ENCODE measurements at places on chromosomes 5 and 9.

DNA sequence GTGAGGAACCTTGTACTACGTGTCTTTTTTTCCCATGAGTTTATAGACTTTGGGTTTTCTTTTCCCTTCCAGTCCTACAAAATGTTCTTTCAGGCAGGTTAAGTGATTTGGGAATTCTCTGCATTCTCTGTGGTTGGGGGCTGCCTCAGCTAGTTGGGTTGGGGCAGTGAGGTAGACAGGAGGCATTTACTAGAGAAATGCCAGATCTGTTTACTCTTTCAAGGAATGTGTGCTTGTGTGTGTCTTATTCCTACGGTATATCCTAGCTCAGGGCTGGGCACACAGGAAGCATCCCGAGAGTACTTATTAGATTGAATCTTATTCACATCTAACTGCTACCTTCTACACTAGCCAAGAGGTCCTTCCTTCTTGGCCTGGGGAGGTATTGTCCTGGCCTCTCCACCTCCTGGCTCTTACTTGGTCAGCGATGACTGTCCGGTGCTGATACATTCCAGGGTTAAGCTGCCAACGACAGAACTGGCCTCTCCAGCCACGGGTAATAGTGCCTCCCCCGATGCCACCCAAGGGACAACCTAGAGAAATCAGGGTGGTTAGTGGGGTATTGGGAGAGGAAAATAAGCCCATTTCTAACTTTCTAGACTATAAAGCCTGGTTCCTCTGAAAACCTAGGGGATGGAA, 5.0 kb downstream of the GBA2 start:
- no peak for DNase-seq

DNA sequence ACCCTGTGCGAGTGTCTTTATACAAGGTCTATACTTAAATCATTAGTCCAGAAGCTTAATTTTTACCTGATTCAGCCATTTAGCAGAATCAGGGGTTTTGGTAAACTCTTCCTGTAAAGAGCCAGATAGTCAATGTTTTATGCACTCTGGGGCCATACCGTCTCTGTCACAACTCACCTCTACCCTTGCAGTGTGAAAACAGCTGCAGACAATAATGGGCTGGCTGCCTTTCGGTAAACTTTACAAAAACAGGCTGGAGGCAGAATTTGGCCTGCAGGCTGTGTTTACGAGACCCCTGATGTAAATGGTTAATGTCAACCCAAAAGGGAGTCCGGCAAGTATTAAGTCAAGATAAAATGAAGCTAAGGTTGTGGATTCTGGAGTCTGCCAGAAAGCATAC, 32.8 kb downstream of the SMARCA2 start:
- DNase-seq = no peak

- peak; percentile 60 for DNase-seq
Measured at GRCh38 chr9:121453232-121453892, 46.3 kb downstream of the GGTA1 start.

GRCh38 chr9:86341007-86341491, 13.2 kb downstream of the TUT7 start:
- DNase-seq = no peak

DNA sequence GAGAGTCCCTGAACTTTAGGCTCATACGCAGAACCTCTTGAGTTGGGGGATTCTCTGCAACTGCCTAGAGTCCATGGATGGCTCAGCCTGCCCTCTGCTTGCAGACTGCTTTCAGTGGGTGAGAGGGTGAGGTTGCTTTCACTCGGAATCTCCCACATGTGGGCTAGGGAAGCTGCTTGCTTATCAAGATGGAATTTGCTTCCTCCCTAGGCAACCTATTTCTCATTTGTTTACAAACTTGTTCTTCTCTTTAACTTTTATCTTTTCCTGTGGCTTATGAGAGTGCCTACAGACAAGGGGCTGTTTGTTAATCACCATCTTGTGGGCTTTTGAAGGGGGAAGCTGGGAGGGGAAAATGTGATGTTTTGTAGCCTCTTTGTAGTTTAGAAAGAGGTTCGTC, 10.0 kb downstream of the TLE4 start:
- DNase-seq = peak; percentile 61

DNA sequence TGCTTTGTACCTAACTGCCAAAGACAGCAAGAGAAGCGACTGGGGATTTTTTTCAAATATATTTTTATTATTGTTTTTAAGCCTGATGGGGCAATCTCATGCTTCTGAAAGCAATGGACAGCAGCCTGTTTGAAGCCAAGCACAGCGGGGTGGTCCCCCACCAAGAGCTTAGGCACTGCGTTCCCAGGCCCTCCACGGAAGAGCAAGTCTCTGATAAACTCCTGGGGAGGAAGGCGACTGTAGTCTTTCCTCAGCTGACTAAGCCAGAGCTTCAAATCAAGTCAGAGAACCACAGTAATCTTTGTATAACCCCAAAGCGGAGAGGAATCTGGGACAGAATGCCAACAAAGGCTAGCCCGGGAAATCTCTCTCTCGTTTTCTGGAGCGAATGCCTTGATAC, 54.4 kb downstream of the ARSB start:
- peak; percentile 77 for DNase-seq

DNA sequence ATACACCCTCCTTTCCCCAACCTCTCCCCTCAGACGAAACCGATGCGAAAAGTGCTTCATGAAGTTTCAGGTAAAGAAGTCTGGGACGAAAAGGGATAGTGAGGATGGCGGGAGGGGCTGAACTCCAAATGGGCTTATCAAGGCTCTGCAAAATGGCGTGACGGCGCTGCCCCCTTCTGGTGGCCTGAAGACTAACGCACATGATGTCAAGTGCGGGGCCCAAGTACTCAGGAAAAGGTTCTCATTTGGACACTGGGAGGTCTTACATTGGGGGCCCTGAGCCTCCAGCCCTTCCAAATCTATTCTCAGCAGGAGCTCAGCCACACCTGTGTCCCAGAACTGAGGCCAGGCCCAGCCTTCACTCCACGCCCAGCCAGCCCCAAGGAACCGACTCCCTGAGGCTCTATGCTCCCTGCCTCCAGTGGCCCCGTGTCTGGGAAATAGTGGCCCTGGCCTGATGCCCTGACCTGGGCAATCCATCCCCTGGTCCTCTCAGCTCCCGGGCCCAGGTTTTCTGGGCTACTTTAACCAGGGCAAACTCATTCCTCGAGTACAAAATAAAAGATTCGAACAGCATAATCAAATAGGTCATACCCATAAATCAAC, 119.9 kb downstream of the KCNIP1 start:
- DNase-seq = peak; percentile 91

DNA sequence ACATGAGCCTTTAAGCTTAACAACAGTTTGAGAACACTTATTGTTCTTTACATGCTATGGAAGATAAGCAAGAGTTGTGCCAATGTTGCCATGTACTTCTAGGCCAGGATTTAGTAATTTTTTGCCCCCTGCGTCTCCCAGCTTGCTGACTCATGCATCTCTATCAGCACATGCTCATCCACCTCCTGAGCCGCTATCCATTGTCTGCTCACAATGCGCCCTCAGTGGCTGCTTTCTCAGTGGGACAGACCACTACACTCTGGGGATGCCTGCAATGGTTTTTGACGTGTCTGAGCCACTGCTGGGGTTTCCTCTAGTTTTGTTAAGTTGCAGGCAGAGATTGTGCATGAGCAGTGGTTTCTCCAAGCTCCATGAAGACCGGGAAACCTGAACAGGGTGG, 50.9 kb upstream of the PHF2 start:
- DNase-seq = no peak

DNA sequence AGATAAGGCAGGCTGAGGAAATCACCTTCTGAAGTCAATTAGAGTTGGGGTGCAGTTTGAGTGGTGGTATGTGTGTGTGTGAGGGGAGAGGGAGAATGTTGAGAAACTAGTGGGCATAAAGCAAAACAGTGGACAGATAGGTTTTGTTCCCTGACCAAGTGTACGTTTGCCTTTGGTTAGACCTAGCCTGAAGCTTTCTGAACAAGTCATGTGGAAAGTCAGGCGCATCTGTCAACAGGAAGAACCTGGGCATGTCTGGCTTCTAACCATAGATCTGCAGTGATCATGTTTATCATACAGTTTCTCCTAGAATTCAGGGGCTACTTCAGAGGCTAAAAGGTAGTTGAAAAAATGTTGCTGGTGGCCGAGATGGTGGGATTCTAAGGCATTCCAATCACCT, 143.2 kb upstream of the PCA3 start:
- no peak for DNase-seq

- DNase-seq = no peak
Measured at GRCh38 chr5:95826949-95827891, 4.7 kb upstream of the GLRX start.

DNA sequence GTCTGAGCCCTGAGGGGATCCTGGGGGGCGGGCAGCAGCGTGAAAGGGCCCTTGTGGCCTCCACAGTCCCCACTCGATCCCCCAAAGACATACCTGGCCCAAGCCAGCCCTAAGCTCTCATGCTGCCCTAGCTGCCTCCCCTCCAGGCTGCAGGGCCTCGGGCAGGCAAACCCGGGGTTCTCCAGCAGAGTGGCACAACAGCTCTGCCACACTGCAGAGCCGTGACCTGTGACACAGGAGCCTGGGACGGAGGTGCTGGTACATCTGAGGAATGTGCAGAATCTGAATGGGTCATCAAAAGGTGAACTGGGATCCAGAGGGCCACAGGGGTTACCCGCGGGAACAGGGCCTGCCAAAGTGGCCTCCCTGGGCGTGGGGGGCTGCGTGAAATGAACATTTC, 163.2 kb downstream of the DAB2IP start:
- peak; percentile 58 for DNase-seq

GRCh38 chr5:79692596-79692995, 3.0 kb downstream of the CMYA5 start:
- DNase-seq = no peak
